ENCODE measurements at places on chromosomes 5 and 9. TPM values are rescaled to one million over a fixed set of nuclear protein-coding genes. Genes with fewer than 3 reads are reported as not detected.

GRCh38 chr5:176644878-176645670, 2.2 kb upstream of the TSPAN17 start:
- no peak for DNase-seq

GRCh38 chr5:124678922-124679519, 67.4 kb downstream of the ZNF608 start:
- DNase-seq, result no peak

GRCh38 chr9:125889476-125890419, 142.6 kb downstream of the PBX3 start:
- DNase-seq, result peak; percentile 28

GRCh38 chr5:7742241-7742656, 108.7 kb downstream of the CFAP90 start:
- no peak for DNase-seq

DNA sequence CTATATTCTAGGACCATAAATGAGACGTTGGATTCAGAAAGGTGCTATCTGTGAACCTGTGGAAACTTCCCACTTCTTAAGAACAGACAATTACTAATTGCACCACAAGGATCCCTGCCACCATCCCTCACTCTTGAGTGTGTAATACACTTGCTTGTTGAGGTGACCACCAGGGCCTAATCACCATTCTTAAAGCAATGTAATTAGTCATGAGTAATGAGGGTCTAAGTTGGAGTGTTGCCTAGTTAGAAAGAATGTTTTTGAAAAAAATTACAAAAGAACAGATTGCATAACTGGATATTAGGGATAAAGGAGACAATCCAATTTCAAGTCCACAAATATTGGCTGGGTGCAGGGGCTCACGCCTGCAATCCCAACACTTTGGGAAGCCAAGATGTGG, 56.9 kb upstream of the TRIO start:
- DNase-seq, result no peak

GRCh38 chr9:114504341-114505186, 709 bp downstream of the WHRN start:
- peak; percentile 48 for DNase-seq

- DNase-seq, result no peak
These were observed 2096.3 kb upstream of the C9orf72 start for GRCh38 chr9:29669613-29670012.

GRCh38 chr5:169006842-169007790, 293.8 kb downstream of the SLIT3 start:
- no peak for DNase-seq

GRCh38 chr5:90944116-90944515, 385.5 kb downstream of the ADGRV1 start:
- DNase-seq, result no peak

CAPSL gene
- total RNA-seq, result not detected

SPATA31A3 gene
- not detected for total RNA-seq

ARHGEF39 gene
- 0.84 TPM for total RNA-seq

CCL28 gene
- 14.8 TPM for total RNA-seq

MORN5 gene
- total RNA-seq, result not detected

ABO gene
- total RNA-seq, result 0.62 TPM

Data from CD4-positive, CD25-positive, alpha-beta regulatory T cell (primary cell).